ENCODE measurements at places on chromosomes 2 and 18.

- no peak for DNase-seq
Measured at GRCh38 chr18:12840382-12840781, 43.7 kb downstream of the PTPN2 start.

- no peak for DNase-seq
Measured at GRCh38 chr2:152924219-152924618, 205.8 kb downstream of the ARL6IP6 start.

GRCh38 chr2:171046048-171046560 lies 114.6 kb downstream of the TLK1 start:
- DNase-seq: no peak

GRCh38 chr2:225400060-225400511 lies 576 bp downstream of the NYAP2 start:
- DNase-seq: no peak

GRCh38 chr2:12059616-12060441 lies 313.4 kb downstream of the LPIN1 start:
- DNase-seq: no peak

- no peak for DNase-seq
Measured at GRCh38 chr18:61569176-61569892, 236.1 kb downstream of the CDH20 start.

DNA sequence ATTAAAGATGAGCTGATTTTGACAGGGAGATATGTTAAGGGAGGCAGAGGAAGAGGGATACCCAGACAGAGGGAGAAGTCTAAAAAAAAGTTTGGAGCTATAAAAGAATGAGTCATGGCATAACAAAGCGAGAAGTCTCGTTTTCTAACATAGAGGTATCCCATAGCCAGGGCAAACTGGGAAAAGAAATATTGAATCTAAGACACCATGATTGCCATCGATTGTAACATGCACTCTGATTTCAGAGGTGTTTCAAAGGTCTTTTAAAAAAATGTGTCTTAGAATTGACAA lies 110.7 kb downstream of the MDH1 start:
- no peak for DNase-seq

DNA sequence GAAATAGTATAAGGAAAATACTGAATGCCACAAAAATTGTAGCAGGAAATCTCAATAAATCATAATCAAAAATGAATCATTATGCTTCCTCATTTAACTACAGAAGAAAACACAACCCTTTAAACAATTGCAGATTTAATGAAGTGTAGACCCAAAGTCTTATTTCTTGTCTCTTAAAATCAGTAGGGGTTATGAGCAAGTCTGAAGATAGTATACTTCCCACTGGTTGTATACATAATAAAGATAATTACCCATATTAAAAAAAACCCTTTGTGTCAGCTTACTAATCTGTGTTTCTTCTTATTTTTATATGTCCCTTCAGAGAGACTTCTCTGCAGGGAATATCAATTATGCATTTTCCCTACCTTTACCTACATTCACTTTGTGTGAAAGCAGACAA lies 504.7 kb downstream of the ERBB4 start:
- DNase-seq: no peak

DNA sequence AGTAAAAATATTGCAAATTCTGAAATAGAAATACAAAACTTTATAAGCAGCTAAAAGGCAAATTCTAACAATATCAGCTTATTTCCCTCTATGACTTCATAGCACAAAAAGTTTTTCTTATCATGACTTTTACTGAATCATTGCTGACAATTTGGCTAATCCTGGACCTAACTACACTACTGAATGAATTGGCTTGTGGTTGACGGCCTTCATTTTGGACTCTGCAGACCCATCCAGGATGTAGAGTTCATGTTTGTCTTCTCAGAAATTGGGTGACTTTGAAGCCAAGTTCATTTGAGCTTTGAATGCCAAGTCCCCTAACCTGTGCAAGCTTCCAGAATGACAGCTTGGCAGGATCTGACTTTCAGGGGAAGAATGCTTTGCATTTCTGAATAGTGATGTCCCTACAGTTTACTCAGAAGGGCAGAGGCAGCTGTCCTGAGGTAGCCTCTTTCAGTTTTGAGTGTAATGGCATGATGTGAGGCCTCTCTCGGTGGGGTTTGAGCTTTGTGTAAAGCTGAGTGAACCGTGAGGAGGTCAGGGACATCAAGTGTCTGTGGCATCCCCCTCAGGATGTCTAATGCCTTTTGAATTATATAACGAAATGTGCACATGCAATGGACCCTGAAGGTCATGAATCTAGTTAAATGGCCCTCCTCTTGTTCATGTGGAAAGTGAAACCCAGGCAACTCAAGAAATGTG lies 48.0 kb downstream of the EFEMP1 start:
- DNase-seq: no peak

DNA sequence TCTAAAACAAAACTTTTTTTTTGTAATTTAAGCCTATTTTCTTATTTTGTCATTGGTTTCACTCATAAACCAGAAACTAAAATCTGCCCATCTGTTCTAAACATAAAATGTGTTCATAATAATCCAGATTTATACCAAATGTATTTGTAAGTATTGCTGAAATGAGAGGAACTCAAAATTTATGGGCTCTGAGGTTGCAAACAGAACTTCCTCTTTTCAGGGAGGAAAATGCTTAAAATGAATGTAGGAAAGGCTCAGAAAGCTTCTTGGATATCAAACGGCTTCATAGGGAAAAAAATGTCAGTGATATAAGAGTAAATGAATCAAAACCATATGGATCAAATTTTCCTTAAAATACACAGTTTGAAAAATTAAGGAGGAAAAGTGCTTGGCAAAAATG lies 83.9 kb downstream of the PAX3 start:
- DNase-seq: no peak

GRCh38 chr2:201880993-201881611 lies 74.8 kb downstream of the CDK15 start:
- no peak for DNase-seq

DNA sequence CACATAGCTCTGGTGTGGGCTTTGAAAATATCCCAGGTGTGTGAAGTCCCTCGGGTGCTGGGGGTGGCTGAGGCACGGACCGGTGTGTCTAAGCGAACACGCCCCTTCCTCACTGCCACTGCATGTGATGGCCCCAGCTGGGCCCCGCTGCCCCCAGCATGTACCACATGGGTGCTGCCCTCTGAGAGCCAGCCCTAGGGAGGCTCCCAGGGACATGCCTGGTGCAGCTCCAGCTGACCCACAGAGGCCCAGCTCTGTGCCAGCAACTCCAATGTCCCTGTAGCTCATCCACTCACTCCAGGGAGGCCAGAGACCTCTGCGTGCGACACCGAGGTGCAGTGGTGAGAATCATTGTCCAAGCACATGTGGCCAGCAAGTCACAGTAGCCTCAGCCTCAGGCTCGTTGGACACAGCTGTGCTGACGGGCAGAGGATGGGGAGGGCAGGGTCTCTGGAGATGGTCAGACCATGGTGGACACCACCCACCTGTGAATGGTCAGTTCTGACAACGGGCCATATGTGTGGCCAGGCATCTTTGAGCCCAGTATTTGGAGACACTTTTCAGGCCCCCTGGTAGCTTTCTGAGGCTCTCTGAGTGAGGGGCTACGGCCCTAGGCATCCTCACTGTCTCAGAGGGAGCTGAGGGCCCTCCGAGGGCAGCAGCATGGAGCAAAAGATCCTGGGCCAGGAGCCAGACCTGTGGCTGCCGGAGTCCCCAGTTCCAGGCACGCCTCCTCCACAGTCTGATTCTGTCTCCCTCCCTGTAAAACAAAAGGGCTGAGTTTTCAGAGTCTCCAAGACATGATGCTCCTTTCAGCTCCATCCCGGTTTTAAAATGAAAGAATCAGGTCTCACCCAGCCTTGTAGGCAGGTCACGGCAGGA lies 220.7 kb downstream of the NDUFA10 start:
- no peak for DNase-seq

DNA sequence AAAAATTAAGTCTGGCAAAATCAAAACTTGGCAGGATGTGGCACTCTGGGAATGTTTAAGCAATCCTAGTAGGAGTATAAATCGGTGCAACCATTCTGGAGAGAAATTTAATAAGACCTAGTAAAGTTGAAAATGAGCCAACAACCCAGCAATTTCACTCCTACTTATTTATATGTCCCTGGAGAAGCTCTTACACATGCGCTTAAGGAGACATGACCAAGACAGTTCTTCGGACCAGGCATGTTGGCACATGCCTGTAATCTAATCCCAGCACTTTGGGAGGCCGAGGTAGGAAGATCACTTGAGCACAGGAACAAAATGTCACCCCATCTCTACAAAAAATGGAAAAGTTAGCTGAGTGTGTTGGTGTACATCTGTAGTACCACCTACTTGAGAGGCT lies 374.6 kb upstream of the LYPD1 start:
- no peak for DNase-seq

DNA sequence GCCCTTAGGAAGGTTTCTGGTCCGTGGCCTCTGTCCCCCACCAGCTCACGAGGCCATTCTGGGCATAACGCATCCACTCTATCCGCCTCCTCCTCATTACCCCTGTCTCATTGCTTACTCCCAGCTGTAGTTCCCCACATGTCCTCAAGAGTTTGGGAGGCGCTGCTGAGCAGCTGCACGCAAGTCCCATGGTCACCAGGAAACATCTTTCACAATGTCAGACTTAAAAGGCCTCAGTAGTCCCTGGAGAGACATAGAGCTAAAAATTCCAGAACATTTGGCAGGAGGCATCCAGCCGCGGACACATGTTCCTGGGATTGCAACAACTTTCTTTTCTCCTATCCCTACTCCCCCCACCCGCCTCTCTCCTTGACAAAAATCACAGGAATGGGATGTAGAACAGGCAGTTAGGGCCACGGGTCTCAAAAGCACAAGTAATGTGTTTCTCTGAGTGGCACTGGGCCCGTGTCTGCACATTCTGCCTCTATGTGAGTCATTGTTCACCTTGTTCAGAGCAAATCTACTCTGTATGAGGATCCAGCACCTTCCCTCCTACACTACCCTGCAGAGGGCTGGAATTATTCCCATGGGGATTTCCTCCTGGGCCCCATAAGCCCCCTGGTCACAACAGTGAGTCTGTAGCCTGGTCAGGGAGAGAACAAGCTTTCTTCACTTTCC lies 8.1 kb downstream of the LBH start:
- peak; percentile 50 for DNase-seq

DNA sequence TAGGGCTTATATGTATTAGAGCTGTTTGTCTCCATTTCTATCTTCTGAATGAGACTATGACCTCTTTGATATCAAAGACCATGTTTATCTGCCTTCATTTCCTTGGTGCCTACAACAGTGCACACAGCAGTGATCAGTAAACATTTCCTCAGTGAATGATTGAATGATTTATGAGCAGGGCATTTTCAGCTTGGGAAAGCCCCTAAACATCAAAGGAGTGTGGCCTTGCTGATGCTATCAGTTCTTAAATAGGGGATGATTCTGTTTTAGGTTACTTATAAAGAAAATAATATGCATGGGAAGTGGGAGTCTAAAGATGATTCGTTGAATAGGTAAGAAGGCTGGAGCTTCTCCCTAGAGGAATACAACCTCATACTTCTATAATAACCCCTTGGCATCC lies 425.3 kb downstream of the ZNF521 start:
- DNase-seq: no peak

DNA sequence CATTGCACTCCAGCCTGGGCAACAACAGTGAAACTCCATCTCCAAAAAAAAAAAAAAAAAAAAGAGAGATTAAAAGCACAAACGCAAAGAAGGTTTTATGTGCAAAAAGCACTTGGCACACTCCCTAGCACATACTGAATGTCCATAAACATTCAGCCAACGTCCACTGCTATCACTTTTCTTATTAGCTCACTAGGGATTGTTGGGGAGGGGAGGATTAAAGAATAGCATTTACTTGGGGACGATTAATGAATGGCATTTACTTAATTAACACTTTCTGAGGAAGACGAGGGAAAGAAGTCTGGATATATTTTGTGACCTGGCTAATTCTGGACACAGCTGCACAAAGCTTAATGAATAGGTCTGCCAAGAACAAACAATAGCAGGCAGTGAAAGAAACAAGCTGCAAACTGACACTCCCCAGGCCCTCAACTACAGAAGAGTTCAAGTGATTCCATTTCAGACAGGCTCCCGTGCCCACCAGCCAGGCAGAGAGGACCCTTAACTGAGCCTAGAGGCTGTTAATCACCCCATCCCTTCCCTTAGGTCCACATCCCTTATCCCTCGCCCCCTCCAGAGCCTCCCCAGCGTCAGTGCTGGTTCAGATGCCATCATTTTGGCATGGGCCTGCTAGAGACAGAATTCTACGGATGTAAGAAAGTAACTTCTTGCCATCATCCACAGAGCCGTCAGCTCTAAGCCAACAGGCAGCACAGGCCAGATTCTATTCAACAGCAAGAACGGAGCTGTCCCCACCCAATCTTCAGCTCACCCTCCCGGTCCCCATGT lies 7.4 kb downstream of the CYB5A start:
- DNase-seq: no peak
